ENCODE measurements at places on chromosomes 5 and 9. TPM values are rescaled to one million over a fixed set of nuclear protein-coding genes. Genes with fewer than 3 reads are reported as not detected.
A peak's percentile ranks its signal among the peaks of the same experiment; 100 is the strongest.

- H3K4me1 ChIP-seq = no peaks in the 10 kb centered on the region
- no peaks in the 10 kb centered on the region for H3K27me3 ChIP-seq
- peaks cover 71% of the 10 kb centered on the region for H3K36me3 ChIP-seq
These were observed 27.4 kb downstream of the BARHL1 start for GRCh38 chr9:132609829-132610228.

DNA sequence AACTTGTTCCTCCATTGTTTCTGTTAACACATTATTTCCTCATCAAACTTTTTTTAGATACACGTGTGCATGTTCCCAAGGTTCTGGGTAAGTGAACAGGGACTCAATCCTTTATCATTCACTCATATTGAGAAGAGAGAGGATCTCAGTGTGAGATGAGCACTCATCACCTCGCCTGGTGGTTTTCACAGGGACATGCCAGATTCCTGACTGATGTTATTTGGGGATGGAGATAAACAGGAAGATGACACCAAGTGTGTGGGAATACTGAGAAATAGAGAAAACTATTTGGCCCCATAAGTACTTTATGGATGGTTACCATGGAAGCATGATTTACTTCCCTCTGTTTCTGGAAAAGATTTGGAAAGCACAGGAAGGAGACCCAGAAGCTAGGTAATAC lies 533.3 kb upstream of the DMAC1 start:
- H3K4me3 ChIP-seq = no peak overlapping the region
- no peak for DNase-seq
- no peak overlapping the region for H3K27ac ChIP-seq
- H3K36me3 ChIP-seq = no peaks in the 10 kb centered on the region

SPATA31A3 gene
- not detected for total RNA-seq

DNA sequence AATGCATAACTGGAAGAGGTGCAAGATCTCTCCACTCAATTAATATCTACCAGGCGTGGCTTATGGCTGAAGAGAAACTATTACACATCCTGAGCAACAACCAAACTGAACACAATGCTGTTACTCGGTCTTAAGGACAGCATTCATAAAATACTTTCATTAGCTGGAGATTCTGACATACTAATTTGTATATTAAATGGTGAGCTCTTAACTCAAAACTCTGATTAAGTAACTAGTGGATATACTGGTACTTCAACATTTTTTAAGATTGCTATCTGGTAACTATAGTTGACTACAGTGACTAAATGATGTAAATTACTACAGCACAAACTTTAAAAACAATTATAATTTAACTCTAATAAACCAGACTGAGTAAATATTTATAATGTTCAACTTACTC lies 15.8 kb downstream of the ZDHHC21 start:
- peaks cover 18% of the 10 kb centered on the region for H3K36me3 ChIP-seq
- no peak overlapping the region for H3K4me3 ChIP-seq
- H3K4me1 ChIP-seq = no peaks in the 10 kb centered on the region
- no peak for DNase-seq
- no peak overlapping the region for H3K27ac ChIP-seq
- H3K27me3 ChIP-seq = no peaks in the 10 kb centered on the region

- peaks cover 26% of the 10 kb centered on the region for H3K27me3 ChIP-seq
- peak overlapping the region; percentile 100 for H3K27ac ChIP-seq
- peak overlapping the region; percentile 73 for H3K4me3 ChIP-seq
- no peaks in the 10 kb centered on the region for H3K4me1 ChIP-seq
These were observed 1.0 kb downstream of the ANXA2R start for GRCh38 chr5:43039152-43039470.

- DNase-seq = no peak
- no peak overlapping the region for H3K4me3 ChIP-seq
- no peaks in the 10 kb centered on the region for H3K27me3 ChIP-seq
- H3K4me1 ChIP-seq = peaks cover 49% of the 10 kb centered on the region
- H3K27ac ChIP-seq = peak overlapping the region; percentile 73
- H3K36me3 ChIP-seq = no peaks in the 10 kb centered on the region
These were observed 9.9 kb upstream of the ANGPTL2 start for GRCh38 chr9:127132375-127132774.

- H3K4me3 ChIP-seq = no peak overlapping the region
- peaks cover 16% of the 10 kb centered on the region for H3K27me3 ChIP-seq
- no peaks in the 10 kb centered on the region for H3K36me3 ChIP-seq
These were observed 5.3 kb downstream of the SLC36A3 start for GRCh38 chr5:151298063-151298855.

GRCh38 chr9:99873531-99873930 lies 32.9 kb upstream of the STX17 start:
- H3K36me3 ChIP-seq = no peaks in the 10 kb centered on the region
- no peak for DNase-seq
- H3K27me3 ChIP-seq = peaks cover 3% of the 10 kb centered on the region
- no peak overlapping the region for H3K4me3 ChIP-seq

All from upper lobe of right lung (tissue), 1 donor.